ENCODE measurements at places on chromosomes 7 and 10.

DNA sequence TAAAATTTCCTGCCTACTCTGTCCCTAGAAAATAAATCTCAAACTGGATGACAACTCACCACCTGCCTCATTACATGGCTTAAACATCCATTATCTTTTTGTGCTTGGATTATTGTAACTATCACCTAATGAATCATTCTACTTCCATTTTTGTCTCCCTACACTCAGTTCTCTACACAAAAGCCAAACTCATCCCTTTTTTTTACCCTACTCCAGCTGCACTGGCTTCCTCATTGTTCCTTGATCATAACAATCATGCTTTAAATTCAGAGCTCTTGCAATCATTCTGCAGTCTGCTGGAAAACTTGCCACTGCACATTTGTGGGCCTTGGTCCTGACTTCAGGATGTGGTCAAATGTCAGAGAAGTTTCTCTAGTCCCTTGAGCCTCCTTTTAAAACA lies 280.0 kb downstream of the DGKB start:
- no peak for DNase-seq

- no peak for DNase-seq
Measured at GRCh38 chr10:72883861-72884260, 9.7 kb upstream of the OIT3 start.

DNA sequence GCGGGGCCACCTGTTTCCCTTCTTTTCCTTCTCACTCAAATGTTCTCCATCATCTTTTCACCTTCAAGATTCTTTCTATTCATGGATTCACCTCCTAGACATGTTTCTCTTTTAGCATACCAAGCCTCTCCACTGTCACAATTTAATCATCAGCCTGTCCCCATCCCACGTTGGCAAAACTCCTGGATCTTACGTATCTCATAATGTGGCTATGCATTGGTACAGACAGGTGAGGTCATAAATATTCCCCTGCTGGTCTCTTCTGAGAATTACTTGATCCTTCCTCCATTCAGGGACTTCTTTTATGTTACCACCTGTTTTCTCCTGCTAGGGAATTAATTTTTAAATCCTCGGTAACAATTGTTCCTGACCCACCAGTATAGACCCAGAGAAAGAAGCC lies 262.6 kb upstream of the NEBL start:
- DNase-seq, result no peak

DNA sequence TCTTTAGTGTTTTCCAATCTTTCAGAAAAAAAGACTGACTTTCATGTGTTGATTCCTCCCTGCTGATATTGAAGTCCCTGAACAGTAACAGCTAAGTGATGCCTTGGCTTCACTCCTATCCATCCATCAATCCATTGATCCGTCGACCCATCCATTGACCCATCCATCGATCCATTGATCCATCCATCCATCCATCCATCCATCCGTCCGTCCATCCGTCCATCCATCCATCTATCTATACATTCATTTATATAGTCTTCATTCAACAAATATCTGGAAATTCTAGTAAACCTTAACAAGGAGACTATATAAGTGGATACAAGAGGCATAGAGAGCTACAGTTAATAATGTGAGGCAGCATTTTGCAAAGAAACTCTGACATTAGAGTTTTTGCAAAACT lies 21.6 kb upstream of the LAMB1 start:
- DNase-seq, result no peak

- no peak for DNase-seq
Measured at GRCh38 chr7:117381362-117381761, 45.9 kb downstream of the ASZ1 start.

- DNase-seq, result no peak
Measured at GRCh38 chr7:6433784-6434615, 13.8 kb downstream of the DAGLB start.

GRCh38 chr7:139699640-139700504 lies 77.9 kb downstream of the HIPK2 start:
- DNase-seq, result no peak

- no peak for DNase-seq
Measured at GRCh38 chr7:111092406-111093236, 1.7 kb downstream of the LRRN3 start.

- no peak for DNase-seq
Measured at GRCh38 chr10:72283131-72283530, 9.4 kb downstream of the DDIT4 start.

GRCh38 chr7:135074096-135074495 lies 73.8 kb upstream of the TMEM140 start:
- DNase-seq, result no peak

DNA sequence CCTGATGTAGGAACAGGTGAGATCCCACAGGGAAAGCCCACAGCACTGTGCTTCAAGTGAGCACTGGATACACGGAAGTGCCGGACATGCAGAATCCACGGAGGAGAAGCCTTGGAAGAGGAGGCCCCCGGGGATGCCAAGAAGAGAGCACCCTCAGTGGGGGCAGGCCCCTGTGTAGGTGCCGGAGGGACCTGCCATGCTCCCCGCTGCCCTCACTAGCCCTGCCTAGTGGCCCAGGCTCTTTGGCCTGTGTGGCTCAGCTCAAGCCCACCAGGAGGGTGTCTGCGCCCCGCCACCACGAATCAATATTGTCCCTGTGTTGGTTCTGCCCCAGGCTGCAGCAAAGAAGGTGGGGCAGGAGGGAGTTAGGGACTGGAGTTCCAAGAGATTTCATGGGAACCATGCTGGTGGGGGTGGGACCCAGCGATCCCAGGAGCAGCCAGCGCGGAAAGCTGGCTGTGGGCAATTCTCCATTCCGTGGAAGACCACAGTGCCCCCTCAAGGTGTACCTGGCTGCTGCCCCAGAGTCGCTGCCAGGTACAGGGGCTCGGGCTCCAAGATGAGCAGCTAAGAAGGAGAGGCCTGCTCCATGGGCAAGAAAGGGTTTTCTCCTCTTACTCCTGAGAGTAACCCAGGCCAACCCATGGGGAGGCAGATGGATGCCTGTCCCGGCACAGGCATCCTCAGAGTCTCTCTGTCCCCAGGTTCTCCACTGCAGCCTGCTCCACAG lies 34.9 kb upstream of the LEP start:
- DNase-seq, result no peak

GRCh38 chr10:13684252-13684791 lies 97.6 kb downstream of the PRPF18 start:
- DNase-seq, result no peak

- no peak for DNase-seq
Measured at GRCh38 chr7:1457059-1457948, 2.0 kb downstream of the MICALL2 start.

GRCh38 chr10:130802301-130802700 lies 509.2 kb downstream of the TCERG1L start:
- DNase-seq, result no peak

DNA sequence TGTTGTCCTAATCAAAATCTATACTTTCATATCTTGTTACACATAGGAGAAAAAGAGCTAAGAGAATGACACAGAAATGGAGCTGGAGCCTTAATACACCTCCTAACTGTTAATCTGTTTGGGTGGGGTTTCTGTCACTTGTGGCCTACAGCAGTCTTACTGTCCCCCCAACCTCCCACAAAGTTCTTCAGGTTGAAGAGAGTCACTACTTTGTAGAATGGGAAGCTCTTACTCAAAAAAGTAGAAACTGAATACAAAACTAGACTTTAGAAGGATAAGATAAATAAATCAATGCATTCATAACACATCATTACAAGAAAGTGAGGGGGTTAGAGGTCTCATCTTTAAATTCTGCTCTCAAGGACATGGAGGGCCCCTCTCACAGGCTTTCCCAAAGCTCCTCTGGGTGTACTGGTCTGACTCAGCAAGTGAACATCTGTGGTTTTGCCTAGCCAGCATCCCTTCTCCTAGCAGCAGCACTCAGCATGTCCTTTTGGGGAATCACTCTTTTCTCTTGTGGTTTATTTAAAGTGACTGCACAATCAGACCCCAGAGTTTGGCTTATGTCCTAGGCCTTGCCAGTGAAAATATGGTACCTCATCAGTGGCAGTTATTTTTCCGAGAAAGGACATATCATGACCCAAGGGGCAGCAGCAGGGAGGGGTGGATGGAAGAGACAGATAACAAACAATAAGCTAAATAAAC lies 2.0 kb upstream of the BLVRA start:
- DNase-seq, result no peak

Data from activated T-cell treated with anti-CD3 and anti-CD28 coated beads for 1 hour (primary cell).